ENCODE measurements at places on chromosomes 7 and 10.
A peak's percentile ranks its signal among the peaks of the same experiment; 100 is the strongest.

DNA sequence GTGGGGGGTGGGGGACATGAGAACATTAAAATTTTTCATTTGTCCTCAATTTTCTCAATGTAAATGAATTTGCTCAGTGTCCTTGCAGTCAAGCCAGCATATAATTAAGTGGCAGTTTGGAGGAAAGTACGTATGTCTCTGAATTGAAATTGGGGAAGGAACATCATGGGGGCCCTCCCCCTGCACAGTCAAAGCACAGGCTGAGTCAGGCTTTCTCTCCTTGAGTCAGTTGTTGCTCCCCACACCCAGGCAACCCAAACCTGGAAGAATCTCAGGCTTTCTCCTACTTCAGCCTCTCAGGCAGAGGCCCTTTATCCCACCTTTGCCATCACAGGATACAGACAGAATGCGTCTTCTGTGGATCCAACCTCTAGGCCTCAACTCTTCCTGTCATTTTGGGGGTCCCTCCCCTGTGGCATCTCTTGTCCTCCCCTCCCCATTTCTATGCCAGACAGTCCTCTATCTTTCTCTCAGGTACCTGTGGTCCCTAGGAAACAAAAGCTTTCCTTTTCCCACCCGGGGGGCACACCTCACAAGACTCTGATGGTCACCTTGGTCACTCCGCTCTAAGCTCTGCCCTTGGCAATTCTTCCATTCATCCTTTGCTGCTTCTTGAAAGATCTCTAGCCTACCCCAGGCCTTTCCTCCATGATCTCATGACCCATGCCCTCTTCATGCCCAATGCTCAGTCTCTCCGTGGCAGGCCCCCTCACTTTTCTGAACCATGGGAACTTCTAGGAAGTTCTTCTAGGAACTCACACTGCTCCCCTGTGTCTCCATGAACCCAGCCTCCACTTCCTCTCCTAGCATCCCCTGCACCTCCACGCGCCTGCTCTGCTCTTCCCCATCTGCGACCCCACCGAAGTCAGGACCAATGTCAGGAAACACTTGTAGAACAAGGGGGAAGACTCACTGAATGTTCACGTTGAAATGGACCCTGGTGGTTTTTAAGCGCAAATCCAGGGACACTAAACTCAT is 40.4 kb downstream of the CREB3L2 start:
- no peak overlapping the region for H3K4me3 ChIP-seq
- no peaks in the 10 kb centered on the region for H3K27me3 ChIP-seq
- peaks cover 10% of the 10 kb centered on the region for H3K36me3 ChIP-seq
- H3K4me1 ChIP-seq: peaks cover 22% of the 10 kb centered on the region

- H3K27me3 ChIP-seq: peaks cover 12% of the 10 kb centered on the region
- DNase-seq: no peak
- H3K4me3 ChIP-seq: no peak overlapping the region
- H3K4me1 ChIP-seq: peaks cover 8% of the 10 kb centered on the region
- H3K27ac ChIP-seq: no peak overlapping the region
Observed at GRCh38 chr7:93046641-93047040, 71.1 kb downstream of the SAMD9 start.

- no peak overlapping the region for H3K27ac ChIP-seq
- peaks cover 2% of the 10 kb centered on the region for H3K4me1 ChIP-seq
- H3K4me3 ChIP-seq: no peak overlapping the region
- no peaks in the 10 kb centered on the region for H3K27me3 ChIP-seq
Observed at GRCh38 chr7:105971845-105972244, 8.8 kb downstream of the CDHR3 start.

DNA sequence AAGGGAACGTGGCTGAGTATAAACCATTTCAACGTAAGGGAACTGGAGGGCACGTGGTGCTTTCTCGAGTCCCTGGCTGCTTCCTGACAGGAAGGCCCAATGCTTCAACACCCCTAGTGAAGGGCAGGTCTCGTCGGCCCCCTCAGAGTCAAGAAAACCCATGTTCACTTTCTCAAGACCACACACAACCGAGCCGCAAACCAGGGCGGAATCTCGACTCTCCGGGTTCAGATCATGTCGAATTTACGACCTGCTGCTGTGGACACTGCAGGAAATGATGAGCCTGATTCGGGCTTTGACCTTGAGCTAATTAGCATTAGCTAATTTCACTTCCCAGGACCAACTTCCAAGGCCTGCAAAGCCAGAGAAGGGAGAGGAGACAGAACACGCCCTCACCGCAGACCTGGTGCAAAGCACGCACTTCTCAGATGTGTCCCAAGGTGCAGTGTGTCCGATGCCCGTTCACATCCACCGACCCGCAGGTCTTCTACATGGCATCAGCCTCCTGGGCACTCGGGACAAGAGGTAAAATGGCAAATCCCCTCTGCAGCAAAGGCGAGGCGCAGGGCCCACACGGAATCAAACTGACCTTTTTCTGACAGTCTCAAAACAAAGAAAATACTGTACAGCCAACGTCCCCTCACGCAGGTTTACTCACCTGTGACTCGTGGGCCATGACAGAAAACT is 94.7 kb downstream of the DIP2C start:
- no peaks in the 10 kb centered on the region for H3K36me3 ChIP-seq
- H3K4me3 ChIP-seq: no peak overlapping the region
- H3K27me3 ChIP-seq: peaks cover 25% of the 10 kb centered on the region
- no peak overlapping the region for H3K27ac ChIP-seq
- H3K4me1 ChIP-seq: no peaks in the 10 kb centered on the region

DNA sequence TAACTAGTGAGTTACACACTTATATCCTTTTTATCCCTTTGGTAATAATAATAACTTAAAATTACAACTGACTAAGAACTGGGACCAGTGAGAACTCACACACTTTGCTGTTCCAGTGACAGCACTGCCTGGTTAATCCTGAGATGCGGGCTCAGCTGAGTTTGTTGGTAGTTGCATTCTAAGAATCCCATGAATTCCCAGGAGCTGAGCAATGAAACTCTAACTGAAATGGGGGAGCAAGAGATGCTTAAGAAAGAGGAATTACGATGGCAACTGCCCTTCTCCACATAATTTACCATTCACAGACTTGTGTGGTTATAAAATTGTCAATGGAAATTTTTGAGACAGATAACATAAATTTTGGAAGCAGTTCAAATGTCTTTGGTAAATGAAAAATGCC is 659.4 kb downstream of the MAGI2 start:
- no peaks in the 10 kb centered on the region for H3K36me3 ChIP-seq
- H3K4me1 ChIP-seq: no peaks in the 10 kb centered on the region
- no peak for DNase-seq
- H3K4me3 ChIP-seq: no peak overlapping the region
- no peaks in the 10 kb centered on the region for H3K27me3 ChIP-seq

- no peak overlapping the region for H3K4me3 ChIP-seq
- H3K4me1 ChIP-seq: no peaks in the 10 kb centered on the region
- H3K36me3 ChIP-seq: no peaks in the 10 kb centered on the region
- no peak for DNase-seq
- peaks cover 4% of the 10 kb centered on the region for H3K27me3 ChIP-seq
Observed at GRCh38 chr7:48365010-48365409, 193.8 kb downstream of the ABCA13 start.

GRCh38 chr7:26593393-26593792 is 271.0 kb downstream of the SKAP2 start:
- no peak for DNase-seq
- no peaks in the 10 kb centered on the region for H3K36me3 ChIP-seq
- H3K4me3 ChIP-seq: no peak overlapping the region
- no peaks in the 10 kb centered on the region for H3K4me1 ChIP-seq
- peaks cover 11% of the 10 kb centered on the region for H3K27me3 ChIP-seq

- no peak overlapping the region for H3K4me3 ChIP-seq
- no peak for DNase-seq
- H3K36me3 ChIP-seq: no peaks in the 10 kb centered on the region
- no peaks in the 10 kb centered on the region for H3K4me1 ChIP-seq
- no peaks in the 10 kb centered on the region for H3K27me3 ChIP-seq
Observed at GRCh38 chr7:46189255-46189790, 268.3 kb upstream of the IGFBP3 start.

- peaks cover 9% of the 10 kb centered on the region for H3K36me3 ChIP-seq
- H3K4me3 ChIP-seq: no peak overlapping the region
- DNase-seq: no peak
- H3K27me3 ChIP-seq: no peaks in the 10 kb centered on the region
Observed at GRCh38 chr10:84335516-84335915, 7.1 kb downstream of the CCSER2 start.

GRCh38 chr7:104288137-104288536 is 40.3 kb upstream of the LHFPL3 start:
- no peak overlapping the region for H3K27ac ChIP-seq
- no peaks in the 10 kb centered on the region for H3K4me1 ChIP-seq
- H3K36me3 ChIP-seq: no peaks in the 10 kb centered on the region
- H3K4me3 ChIP-seq: no peak overlapping the region

DNA sequence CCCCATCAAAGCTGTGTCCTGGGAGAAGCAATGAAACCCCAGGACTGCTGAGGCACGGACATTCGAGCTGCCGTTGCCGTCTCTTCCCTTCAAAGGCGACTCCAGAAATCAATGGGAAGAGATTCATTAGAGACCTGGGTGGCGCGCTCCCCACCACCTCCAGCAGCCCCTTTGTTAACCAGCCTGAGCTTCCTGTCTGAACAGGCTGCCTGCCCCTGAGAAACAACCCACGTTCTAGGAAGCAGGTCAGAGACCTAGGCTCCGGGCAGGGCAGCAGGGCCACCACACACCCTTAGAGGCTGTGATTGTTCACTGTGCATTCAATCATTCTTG is 110.9 kb upstream of the PPIF start:
- no peak overlapping the region for H3K4me3 ChIP-seq
- H3K27me3 ChIP-seq: no peaks in the 10 kb centered on the region
- no peak for DNase-seq
- no peak overlapping the region for H3K27ac ChIP-seq
- H3K36me3 ChIP-seq: no peaks in the 10 kb centered on the region
- peaks cover 10% of the 10 kb centered on the region for H3K4me1 ChIP-seq

GRCh38 chr10:62019685-62020359 is 118.3 kb downstream of the ARID5B start:
- H3K36me3 ChIP-seq: peaks cover 87% of the 10 kb centered on the region
- H3K27me3 ChIP-seq: no peaks in the 10 kb centered on the region
- peaks cover 91% of the 10 kb centered on the region for H3K4me1 ChIP-seq
- DNase-seq: no peak
- peak overlapping the region; percentile 98 for H3K27ac ChIP-seq
- H3K4me3 ChIP-seq: peak overlapping the region; percentile 38

GRCh38 chr7:11261470-11261869 is 287.8 kb downstream of the PHF14 start:
- no peak for DNase-seq
- H3K36me3 ChIP-seq: no peaks in the 10 kb centered on the region
- H3K27ac ChIP-seq: no peak overlapping the region
- H3K4me1 ChIP-seq: no peaks in the 10 kb centered on the region

- no peak overlapping the region for H3K4me3 ChIP-seq
- H3K27ac ChIP-seq: no peak overlapping the region
- no peak for DNase-seq
- peaks cover 86% of the 10 kb centered on the region for H3K36me3 ChIP-seq
Observed at GRCh38 chr10:98168147-98168546, 33.7 kb downstream of the R3HCC1L start.

DNA sequence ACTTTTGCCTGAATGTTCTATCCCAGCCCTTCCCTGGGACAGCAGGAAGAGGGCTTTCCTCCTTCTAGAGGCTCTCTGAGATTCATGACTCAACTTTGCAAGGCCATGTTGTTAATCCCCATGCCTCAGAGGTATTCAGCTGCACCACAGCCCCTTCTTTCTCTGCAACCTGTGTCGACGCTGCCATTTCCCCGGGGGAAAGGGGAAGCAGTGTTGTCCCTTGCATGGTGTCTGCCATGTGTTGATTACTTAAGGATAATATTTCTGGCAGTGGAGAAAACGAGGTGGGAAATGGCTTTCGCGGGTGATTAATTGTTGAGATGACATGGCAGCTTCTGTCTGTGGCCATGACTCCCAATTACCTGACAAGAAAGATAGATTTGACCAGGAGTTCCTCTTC is 133.1 kb downstream of the SORCS3 start:
- H3K4me1 ChIP-seq: no peaks in the 10 kb centered on the region
- H3K4me3 ChIP-seq: no peak overlapping the region
- no peaks in the 10 kb centered on the region for H3K36me3 ChIP-seq
- no peak overlapping the region for H3K27ac ChIP-seq
- DNase-seq: no peak
- H3K27me3 ChIP-seq: peaks cover 14% of the 10 kb centered on the region

DNA sequence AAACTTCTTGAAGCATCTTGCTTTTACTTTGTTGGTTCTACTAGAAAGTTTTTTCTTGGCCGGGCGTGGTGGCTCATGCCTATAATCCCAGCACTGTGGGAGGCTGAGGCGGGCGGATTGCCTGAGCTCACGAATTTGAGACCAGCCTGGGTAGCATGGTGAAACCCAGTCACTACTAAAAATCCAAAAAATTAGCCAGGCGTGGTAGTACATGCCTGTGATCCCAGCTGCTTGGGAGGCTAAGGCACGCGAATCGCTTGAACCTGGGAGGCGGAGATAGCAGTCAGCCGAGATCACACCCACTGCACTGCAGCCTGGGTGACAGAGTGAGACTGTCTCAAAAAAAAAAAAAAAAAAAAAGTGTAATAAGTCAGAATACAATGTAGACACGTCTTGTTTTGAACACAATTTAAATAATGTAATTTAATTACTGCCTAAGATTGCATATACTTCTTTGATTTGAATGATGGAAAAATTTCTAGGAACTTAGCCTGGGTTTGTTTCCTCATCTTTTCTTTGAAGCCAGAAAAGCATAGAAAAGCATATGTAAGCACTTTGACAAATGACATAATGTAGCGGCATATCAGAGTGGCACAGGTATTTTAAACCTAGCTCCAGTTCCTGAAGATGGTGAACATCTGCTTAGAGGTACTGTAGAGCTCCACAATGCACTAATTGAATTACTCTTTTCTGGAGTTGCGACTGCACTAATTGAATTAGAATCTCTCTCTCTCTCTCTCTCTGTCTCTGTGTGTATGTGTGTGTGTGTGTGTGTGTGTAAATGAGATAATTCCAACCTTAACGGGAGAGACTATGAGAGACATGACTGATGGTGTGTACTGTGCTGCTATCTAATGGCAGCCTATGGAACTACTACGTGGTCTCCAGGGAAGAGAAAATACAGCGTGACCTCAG is 87.8 kb downstream of the BTRC start:
- no peaks in the 10 kb centered on the region for H3K36me3 ChIP-seq
- peaks cover 5% of the 10 kb centered on the region for H3K4me1 ChIP-seq
- no peak for DNase-seq
- no peaks in the 10 kb centered on the region for H3K27me3 ChIP-seq
- H3K27ac ChIP-seq: no peak overlapping the region

DNA sequence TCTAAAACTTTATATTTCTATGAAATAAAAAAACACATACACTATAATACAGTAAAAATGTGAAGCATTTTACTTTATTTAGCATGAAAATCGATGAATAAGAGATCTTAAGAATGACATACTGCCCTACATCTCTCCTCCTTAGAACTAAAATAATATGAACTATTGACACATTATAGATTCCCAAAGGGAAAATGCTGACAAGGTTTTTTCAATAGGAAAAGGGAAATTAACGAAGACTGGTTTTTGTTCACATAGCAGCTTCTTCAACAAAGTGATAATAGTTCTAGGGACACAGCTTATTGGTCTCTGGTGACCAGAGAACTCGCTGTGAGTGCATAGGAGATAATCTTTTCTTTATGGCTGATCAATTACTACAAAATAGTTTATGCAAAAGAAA is 57.9 kb upstream of the FEZF1 start:
- H3K4me1 ChIP-seq: no peaks in the 10 kb centered on the region
- no peaks in the 10 kb centered on the region for H3K36me3 ChIP-seq
- DNase-seq: no peak
- H3K27me3 ChIP-seq: no peaks in the 10 kb centered on the region
- no peak overlapping the region for H3K27ac ChIP-seq

- H3K36me3 ChIP-seq: peaks cover 32% of the 10 kb centered on the region
- peaks cover 45% of the 10 kb centered on the region for H3K4me1 ChIP-seq
- H3K27ac ChIP-seq: peak overlapping the region; percentile 65
- H3K4me3 ChIP-seq: peak overlapping the region; percentile 27
- no peaks in the 10 kb centered on the region for H3K27me3 ChIP-seq
- no peak for DNase-seq
Observed at GRCh38 chr7:100570954-100571828, 2.5 kb downstream of the SAP25 start.

Measured in activated T-cell treated with anti-CD3 and anti-CD28 coated beads, Interleukin-2, amount 50 U/mL, for 24 hours (primary cell).